NCI-H524 treated with DMSO at 0.1 percent for 48 hours (cell line): ENCODE measurements at places on chromosomes 5 and 9.

GRCh38 chr5:6729386-6730310, 16.4 kb downstream of the TENT4A start:
- peak; percentile 58 for DNase-seq

DNA sequence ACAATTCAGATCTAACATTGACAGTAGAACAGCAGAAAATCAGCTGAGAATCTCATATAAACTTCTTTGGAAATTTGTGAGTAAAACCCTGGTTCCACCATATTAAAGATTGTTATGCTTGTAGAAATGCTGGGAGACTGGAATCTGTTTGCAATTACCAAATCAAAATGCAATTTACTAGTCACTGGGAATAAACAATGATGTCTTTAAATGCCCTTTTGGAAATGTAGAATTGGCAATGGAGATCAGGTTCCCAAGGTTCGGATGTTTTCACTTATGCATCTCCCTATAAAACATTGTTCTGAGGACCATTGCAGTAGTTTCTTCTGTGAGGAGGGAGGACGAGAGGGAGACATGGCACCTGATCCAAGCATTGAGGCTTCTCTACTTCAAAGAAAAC, 384.4 kb downstream of the TMEM167A start:
- DNase-seq, result no peak

DNA sequence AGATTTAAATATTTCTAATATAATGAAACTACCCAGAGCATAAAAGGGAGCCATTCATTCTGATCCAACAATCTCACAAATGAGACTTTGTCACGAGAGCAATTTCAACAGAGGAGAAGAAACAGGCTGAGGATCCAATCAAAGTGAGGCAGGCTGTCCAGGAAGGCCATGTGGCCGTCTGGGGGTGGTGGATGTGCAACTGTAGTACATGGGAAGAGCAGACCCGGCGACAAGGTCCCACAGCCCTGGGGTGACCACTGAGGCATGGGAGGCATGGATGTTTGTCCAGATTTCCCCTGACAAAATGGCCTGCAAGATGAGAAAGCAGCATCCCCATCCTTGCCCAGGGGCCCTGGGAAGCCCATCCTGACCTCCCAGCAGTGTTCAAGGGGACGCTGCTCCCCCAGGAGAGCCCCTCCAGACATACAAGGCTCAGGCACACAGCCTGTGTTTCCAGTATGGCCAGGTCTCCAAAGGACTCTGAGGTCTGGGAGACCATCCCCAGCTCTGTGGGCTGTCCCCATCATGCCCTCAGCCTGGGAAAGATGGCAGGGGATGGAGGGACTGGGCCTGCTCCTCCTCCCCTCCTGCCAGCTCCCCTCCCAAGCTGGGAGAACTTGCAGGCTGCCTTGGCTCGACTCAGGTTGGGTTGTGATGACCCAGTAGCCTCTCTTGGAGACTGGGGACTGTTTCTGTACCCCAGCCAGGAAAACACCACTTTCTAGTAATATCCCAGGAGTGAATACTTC, 27.5 kb upstream of the FCN2 start:
- no peak for DNase-seq

DNA sequence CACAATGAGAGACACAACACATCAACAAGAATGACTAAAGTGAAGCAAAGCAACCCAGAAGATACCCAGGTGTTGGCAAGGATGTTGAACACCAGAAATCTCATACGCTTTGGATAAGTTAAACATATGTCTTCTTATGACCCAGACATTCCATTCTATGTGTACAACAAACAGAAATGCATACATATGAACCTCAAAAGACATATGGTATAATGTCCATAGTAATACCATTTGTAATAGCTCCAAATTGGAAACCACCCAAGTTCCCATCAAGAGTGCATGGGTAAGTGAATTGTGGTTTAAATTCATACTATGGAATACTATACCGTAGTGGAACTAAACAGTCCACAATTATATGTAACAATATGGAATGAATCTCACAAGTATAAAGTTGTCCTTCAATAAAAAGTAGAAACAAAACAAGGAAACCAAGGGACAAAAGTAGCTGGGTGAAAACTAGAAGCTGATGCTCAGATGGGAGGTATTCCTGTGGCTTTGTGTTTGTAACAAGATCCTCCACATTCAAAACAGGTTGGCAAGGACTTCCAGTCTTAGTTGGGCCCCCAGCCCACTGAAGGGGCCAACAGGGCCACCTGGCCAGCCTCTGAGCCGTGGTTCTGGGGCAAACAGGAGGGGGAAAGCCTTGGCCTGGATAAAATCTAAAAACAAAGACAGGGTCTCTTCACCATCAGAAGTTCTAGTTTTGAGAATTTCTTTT, 171.8 kb upstream of the PITX1 start:
- DNase-seq, result no peak

- DNase-seq, result no peak
Observed at GRCh38 chr5:160925281-160925680, 73.3 kb upstream of the ATP10B start.
